ENCODE measurements at places on chromosomes 11 and 22.

DNA sequence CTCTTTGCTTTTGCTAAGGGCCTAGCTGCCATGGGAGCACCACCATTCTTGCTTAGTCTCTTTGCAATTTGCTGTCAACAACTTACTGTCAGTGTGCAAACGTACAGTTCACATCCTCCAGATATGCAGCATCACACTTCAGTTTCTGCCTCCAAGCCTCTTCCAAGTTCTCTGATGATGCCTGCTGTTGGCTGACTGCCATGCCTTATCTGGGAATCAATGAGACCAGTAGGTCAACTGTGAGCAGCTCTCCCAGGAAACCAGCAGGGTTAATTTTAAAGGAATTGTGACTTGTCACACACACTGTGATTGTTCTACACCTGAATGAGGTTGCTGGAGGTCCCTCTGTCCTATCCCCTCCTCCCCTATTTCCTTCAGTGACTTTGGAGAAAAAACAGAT, 56.0 kb downstream of the COPB1 start:
- no peak for DNase-seq

DNA sequence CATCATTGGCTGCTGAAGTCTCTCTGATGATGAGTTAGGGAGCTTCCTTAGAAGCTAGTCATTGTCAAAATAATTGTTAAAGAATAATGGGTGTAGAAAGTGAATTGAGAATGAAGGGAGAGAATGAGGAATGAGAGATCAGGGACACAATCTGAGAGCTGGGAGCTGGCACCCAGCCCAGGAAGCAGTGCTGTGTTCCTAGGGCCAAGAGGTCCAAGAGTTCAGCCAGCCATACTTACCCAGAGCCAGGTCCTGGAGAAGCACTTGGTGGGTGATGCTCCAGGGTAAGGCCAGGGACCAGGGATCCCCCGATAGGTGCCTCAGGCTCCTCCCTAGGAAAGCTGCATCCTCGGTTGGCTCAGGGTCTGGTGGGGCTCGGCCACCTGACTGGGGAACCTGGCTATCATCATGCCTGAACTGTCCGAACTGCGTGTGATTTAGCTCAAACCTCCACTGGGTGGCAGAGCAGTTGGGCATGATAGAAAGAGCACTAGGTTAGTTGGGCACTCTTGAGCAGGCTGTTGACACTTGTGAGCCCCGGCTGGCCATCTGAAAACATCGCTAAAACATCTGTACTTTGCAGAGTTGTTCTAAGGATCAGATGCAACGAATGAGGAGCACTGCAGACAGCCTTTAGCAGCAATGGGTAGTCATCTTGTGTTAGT, 123.9 kb upstream of the NCAM1 start:
- no peak for DNase-seq

- DNase-seq, result no peak
Measured at GRCh38 chr22:28351476-28351875, 328.2 kb downstream of the TTC28 start.

DNA sequence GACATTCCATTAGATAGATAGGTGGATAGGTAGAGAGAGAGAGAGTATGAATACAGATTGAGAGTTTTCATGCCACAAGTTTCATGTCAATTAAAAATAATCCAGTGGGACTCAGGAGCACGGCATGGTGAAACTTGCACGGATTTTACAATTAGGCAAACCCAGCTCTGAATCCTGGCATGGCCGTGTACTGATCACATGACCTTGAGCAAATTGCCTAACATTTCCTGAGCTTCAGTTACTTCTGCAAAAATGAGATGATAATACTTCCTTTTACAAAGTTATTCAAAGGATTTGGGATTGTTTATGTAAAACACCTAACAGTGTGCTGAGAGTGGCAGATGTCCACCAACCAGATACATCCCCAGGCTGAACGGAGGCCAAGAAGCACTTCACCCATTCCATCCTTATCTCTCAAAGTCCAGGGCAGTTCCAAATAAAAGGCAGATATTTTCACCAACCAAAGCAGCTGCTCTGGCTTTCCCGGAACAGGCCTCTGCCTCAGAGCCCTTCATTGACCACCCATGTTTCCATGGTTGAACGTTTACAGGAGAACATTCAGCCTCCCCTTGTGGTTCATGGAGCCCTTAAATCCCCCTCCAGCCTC, 17.9 kb downstream of the APLNR start:
- no peak for DNase-seq

DNA sequence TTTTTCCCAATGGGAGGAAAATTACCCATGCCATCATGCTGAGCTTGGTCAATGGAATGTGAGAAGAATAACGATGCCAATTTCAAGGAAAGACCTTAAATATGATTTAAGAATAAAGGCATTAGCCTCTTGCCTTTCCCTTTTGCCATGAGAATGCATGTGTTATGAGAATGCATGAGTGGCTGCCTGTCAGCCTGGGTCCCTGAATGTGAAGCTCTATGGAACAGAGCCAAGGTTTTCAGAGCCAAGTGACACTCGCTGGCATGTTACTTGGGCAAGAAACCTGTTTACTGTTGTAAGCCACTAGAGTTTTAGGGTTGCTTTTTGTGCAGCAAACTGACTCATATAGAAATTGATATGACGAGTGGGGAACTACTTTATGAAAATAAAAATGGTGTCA, 75.7 kb downstream of the JRKL start:
- no peak for DNase-seq

- DNase-seq, result no peak
Measured at GRCh38 chr11:124897674-124898262, at the start of gene ROBO4. ROBO4 (minus strand) TSS chr11:124897865; CDS start chr11:124897795, 70 bp downstream.

GRCh38 chr11:13329670-13330356, 52.2 kb downstream of the BMAL1 start:
- no peak for DNase-seq

GRCh38 chr11:69657911-69658625, 17.1 kb downstream of the LTO1 start:
- DNase-seq, result no peak

- DNase-seq, result no peak
Measured at GRCh38 chr11:2945757-2946287, 16.6 kb upstream of the PHLDA2 start.

DNA sequence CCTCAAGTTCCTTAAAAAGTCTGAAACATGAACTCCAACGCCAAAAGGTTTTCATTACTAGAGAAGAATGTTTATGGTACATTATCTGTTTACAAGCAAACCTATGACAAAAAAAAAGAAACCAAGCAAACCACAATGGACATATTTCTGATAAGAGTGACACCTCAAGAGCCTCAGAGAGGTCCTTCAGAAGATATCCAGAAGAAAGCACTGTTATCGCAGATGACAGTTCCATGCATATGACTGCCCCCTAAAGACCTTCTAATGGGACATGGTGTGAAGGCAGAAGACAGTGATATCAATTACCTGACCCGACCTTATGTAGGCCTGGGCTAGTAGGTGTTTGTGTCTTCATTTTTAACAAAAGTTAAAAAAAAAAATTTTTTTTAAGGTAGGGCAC, 3.1 kb downstream of the HDHD5 start:
- no peak for DNase-seq

DNA sequence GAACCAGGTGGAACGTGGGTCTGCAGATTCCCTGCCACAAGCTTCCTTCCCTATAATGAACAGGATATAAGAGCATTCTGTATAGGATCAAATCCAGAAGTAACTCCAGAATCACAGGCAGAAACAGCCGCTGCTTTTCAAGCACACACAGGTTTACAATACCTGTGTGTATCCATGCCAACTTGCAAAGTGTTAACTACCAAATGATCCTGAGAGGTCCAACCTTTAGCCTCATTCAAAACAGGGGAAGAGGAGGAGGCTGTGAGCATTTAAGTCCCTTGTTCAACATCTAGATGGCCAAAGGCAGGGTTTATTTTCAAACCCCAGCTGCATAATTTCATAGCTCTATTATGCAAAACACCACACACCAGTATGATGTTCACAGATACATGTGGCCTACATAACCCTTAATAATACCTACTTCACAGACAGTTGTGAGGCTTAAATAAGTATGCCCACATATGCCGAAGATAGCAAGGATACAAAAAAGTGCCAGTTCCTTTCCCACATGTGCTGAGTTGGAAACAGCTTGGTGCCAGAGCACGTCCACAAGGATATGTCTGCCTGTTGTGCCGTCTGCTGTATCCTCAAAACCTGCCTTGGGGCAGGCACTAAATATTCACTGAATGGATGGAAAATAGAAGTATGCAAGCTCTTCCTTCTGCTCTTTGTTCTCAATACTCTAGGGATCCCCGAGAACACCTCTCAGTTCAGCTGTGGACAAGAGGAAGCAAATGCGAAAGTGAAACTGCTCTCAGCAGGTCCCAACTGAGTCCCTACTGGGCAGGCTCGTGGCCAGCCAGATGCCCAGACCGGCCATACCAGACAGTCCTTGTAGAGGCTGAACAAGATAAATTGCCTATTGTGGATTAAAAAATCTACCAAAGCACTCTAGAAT, 66.8 kb downstream of the LARGE1 start:
- DNase-seq, result peak; percentile 56

DNA sequence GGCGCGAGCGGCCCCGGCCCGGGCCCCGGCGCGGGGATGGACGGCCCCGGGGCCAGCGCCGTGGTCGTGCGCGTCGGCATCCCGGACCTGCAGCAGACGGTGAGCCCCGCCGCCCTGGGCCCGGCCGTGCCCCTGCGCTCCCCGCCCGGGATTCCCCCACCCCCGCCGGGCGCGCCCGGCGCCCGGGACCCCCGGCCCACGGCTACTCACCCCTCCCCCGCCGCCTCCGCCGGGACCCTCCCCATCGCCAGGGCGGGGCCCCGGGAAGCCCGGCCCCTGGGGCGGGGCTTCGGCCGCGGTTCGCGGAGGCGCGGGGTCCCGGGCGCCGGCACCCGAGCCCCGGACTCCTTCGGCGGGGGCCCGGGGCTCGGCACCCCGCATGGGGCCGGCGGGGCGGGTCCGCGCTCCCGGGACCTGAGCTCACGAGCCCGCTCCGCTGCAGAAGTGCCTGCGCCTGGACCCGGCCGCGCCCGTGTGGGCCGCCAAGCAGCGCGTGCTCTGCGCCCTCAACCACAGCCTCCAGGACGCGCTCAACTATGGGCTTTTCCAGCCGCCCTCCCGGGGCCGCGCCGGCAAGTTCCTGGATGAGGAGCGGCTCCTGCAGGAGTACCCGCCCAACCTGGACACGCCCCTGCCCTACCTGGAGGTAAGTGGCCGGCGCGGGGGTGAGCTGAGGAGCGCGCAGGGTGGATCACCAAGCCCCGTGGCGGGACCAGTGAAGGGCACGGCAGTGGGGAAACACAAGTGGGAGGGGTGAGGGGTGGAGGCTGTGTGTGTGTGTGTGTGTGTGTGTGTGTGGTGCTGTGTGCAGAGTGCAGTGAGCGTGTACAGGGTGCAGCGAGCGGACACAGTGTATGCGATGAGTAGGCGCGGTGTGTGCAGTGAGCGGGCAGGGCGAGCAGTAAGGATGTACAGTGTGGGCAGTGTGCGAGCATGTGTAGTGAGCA, 2.3 kb downstream of the SHANK3 start:
- no peak for DNase-seq

DNA sequence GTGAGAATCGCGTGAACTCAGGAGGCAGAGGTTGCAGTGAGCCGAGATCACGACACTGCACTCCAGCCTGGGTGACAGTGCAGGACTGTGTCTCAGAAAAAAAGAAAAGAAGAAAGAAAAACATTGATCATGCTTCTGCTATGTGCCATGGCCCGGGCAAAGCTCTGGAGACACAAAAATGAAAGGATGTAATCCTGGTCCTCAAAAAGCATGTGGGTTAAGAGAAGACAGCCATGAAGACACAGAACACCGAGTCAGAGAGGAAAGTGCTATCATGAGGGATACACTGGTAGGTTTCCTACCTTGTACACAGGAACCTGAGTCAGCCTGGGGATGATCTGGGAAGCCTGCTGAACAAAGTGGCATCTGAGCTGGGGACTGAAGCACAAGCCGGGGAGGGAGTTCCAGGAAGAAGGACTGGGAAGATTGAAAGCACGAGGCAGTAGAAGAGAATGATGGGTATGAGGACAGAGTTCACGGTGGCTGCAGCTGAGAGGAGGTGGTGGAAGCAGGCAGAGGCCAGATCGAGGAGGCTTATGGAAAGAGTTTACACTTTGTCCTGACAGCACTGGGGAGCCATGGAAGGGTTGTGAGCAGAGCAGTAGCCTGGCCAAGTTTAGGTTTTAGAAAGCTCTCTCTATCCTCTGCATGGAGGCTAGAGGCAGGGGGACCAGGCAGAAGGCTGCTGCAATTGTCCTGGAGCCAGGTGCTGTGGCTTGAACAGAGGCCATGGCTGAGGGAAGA, 9.9 kb upstream of the MAFF start:
- no peak for DNase-seq

GRCh38 chr11:87190071-87190470, 152.3 kb downstream of the TMEM135 start:
- no peak for DNase-seq

DNA sequence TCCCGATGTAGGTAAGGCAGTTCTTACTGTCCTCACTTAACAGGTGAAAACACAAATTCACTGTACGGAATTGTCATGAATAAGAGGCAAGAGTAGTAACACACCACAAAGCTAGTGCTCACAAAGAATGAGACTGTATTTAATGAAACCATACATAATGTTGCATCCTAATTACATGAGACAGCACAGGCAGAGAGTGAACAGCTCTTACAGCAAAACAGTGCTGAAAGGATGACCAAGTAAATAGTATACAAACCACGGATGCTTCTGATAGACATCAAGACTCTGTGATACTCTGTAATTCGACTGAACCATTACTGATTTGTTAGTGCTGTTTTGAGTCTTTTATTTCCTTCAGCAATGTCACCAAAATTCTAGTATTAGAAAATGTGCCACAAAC, 282.3 kb downstream of the TTC28 start:
- DNase-seq, result no peak

DNA sequence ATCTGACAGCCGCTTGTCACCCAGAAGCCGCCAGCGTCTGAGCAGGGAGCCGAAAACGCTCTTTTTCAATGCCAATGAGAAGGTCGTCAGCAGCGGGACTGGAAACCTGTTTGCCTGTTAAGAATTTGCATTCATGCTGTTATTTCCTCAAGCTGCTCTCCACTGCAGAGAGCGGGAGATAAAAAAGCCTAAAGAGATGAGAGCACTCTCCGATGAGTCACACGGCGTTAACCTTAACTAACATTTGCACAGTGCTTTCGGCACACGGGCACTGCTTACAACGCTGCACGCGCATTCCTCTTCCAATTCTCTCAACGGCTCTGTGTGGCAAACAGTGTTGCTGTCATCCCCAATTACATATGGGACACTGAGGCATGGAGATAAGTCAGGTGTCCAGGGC, 40.0 kb upstream of the RTL6 start:
- peak; percentile 23 for DNase-seq

GRCh38 chr11:15185021-15185420, 70.3 kb downstream of the INSC start:
- DNase-seq, result no peak

DNA sequence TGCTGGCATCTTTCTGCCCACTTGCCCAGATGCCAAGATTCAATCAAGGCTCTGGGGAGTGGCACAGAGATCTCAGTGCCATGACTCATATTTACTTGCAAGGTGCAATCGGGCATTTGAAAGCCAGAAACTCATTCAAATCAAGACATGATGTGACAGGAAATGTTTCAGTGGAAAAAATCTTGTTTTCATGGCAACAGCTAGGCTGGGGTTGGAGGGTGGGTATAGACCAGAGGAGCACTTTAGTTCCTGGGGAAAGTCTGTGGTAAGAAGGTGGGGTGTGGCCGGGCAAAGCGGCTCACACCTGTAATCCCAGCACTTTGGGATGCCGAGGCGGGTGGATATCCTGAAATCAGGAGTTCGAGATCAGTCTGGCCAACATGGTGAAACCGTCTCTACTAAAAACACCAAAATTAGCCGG, 1.2 kb downstream of the MAJIN start:
- DNase-seq, result no peak
